ENCODE measurements at places on chromosomes 5 and 9.

DNA sequence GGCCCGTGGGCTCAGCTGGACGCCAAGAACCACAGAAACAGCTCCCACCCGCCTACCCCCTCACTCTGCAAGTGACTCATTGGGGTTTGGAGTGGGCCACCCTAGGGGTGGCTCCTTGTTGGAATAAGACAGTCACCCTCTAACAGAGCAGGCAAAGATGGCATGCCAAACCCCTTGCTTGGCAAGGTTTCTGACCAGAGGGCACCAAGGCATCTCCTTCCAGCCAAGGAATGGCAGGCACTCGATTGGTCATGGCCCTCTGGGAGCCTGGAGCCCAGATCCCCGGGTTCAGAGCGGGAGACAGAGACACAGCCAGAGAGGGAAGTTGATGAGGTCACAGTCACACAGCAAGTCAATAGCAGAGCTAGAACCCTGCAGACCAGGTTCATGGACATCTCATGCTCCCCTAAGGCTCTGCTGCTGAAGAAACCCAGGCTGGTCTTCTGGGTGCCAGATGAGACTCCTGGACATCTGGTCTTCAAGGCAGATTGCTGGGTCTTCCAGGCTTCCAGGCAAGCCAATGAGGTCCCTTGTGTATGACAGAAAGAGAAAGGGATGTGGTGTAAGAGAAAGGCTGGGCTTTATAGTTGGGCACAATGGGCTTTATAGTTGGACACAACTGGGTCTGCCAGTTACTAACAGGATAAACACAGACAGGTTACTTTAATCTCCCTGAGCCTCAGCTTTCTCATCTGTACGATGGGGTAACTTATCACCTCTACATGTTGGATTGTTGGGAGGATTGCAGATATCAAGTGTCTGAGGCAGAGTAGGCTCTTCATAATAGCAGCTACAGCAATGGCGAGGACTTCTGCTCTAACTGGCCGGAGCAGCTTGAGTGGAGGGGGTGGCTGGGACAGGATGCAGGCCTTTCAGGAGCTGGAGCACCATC is 23.3 kb upstream of the KIF12 start:
- no peak for DNase-seq

- no peak for DNase-seq
These were observed 3.9 kb downstream of the TYRP1 start for GRCh38 chr9:12696931-12697622.

GRCh38 chr9:135379540-135380267 is 99.9 kb upstream of the PPP1R26 start:
- DNase-seq, result peak; percentile 34

GRCh38 chr5:30846171-30846570 is 347.3 kb upstream of the CDH6 start:
- DNase-seq, result no peak

- no peak for DNase-seq
These were observed 159.6 kb upstream of the GPR151 start for GRCh38 chr5:146675636-146676035.

- DNase-seq, result no peak
These were observed 165.0 kb downstream of the DROSHA start for GRCh38 chr5:31366941-31367340.

- no peak for DNase-seq
These were observed 167.9 kb downstream of the HTR1A start for GRCh38 chr5:63794296-63794695.

DNA sequence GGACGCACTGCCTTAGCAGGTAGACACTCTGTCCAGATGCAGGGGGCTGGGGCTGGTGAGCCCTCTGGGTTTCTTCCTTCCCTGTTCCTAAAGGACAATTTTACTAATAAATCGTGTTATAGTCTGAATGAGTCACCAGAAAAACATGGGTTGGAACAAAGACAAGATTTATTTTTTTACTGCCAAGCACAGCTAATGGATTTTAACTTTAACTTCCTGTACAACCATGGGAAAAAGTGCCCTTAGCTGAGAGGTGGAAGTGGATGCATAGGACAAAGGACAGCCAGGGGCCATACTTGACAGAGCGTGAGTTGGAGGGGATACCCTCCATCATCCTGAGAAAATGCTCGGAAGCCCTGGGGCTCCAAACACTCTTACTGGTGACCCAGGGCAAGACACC is 300.7 kb downstream of the MSX2 start:
- DNase-seq, result no peak

GRCh38 chr5:169974121-169974770 is 6.0 kb downstream of the INSYN2B start:
- no peak for DNase-seq

DNA sequence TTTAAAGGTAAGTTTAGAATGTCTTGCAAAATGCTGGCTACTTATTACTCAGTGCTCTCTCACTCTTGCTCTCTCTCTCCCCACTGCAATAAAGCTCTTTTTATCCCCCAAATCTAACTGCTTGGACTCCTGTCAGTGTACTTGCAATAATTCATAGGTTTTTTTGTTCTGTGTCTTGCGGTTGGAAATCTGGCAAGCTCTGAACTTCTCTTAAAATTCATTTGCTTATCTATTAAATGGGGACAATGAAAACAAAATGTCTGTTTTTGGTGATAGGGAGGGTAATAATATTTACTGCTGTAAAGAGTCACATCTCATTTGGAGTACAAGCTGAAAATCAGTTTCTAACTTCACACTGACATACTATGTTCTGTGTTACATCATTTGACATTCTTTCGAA is 18.7 kb upstream of the OR13D1 start:
- no peak for DNase-seq

DNA sequence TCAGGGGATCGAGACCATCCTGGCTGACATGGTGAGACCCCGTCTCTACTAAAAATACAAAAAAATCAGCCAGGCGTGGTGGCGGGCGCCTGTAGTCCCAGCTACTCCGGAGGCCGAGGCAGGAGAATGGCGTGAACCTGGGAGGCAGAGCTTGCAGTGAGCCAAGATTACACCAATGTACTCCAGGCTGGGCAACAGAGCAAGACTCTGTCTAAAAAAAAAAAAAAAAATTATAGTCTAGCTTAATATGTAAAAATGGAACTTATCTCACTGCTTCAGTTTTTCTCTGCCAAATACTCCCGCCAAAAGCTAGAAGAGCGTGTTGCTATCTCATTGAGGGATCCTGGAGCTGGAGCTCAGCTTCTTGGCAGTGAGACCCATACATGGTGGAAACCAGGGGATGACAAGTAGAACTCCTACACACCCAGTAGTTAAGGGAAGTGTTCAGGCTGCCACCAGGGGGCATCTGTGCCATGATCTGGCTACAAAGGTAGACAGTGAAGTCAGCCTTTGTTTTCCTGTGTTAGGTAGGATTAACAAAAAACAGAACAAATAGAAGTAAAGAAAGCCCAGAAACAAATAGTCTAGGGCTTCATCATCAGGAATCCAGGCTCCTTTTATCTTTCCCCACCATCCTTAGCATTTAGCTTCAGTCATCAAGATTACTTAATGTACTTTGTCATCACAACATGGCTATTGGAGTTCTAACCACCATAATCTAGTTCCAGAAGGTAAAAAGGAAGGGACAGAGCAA is 33.6 kb upstream of the GLIPR2 start:
- peak; percentile 95 for DNase-seq

GRCh38 chr5:153358315-153358976 is 132.0 kb upstream of the GRIA1 start:
- no peak for DNase-seq

- no peak for DNase-seq
These were observed 143.7 kb downstream of the FSTL4 start for GRCh38 chr5:133468596-133468995.

DNA sequence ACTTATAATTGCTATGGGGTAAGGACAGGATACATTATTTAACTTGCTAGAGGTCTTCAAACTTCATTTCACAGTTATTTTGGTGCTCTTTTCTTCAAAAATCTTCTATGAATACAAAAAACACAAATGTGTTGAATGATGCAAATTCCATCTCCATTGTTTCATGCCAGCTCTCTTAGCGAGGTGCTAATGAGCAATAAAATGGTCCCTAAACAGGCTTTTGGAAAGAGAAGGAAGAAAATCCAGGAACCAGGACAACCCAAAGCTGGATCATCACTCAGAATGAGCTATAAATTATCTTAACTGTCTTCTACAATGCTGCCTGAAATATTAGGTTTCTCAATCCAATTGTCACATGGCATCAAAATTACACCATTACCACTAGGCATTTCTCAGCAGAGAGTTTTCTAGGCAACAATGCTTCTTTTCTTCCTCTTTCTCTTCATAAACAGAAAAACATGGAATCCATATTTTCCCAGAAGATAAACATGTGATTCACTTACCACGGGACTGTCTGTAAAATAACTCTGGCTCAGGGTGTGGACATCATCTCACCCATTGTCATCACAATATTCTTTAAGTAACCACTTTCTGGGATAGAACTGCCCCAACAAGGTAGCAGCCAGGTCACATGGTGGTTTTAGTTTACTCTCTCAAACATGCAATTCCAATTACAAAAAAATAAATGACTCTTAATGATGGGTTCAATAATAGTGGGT is 249.4 kb downstream of the NPR3 start:
- no peak for DNase-seq

DNA sequence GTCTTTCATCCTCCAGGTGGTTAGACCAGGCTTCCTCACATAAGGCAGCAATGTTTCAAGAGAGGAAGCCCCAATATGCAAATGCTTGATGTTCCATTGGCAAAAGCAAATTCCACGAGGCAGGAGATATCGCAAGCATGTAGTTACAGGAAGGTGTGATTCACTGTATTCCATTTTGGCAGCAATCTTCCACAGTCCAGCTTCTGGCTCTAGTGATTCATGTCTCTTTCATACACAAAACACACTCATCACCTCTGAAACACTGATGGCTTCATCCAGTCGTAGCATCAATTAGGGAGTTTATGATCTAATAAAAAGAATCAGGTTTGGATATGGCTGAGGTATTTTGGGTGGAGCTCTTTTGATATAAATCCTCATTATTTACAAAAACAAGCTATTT is 552.2 kb upstream of the RIOK2 start:
- no peak for DNase-seq

DNA sequence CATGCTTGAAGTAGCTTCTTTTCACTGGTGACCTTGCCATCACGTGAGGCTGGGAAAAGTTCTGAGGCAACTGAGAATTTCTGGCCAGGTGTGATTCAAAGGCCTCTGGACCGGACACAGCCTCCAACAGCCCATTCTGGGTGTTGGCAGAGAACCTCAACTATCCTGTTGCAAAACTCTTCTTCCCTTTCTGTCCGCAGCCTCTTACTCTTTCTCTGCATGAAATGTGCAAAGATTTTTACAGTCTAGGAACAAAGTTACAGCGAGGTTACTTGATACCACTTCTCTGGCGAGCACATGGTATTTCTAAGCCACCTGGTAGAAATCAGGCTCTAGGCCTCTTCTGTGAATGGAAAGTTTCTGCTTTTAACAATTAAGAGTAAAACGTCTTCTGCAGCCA is 79.2 kb downstream of the FREM1 start:
- DNase-seq, result no peak

DNA sequence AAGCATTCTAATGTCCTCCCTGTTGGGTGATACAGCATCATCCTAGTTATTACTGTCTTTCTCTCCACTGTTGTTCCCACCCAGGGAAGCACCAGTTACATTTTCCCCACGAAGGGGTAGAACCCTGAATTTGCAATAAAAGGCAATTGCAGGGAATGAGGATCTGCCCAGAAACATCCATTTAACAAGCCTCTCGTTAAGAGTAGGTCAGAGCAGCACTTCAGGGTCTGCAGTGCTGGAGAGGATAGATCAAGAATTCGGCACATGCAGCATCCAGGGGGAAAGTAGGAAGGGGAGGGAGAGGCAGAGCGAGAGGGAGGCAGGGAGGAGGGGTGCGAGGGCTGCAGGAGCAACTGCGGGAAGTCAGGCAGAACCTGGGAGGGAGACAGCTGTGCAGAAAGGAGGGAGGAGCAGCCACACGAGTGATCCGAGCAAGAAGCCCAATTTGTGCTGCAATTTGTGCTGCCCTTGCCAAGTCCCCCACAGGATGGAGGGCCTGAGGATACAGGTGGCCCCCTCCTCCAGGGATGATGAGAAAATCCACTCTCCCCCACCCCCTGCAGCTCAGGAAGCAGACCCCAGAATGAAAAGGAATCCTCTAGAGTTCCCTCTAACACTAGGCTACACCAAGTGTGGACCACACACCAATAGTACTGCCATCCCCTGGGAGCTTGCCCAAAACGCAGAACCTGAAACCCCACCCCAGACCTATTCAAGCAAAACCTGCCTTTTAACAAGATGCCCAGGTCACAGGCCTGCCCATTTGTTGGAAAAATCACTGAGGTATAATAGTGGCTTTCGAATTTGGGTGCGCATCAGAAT is 62.2 kb downstream of the EPB41L4B start:
- DNase-seq, result no peak

GRCh38 chr9:134476272-134476941 is 150.2 kb downstream of the RXRA start:
- DNase-seq, result no peak

DNA sequence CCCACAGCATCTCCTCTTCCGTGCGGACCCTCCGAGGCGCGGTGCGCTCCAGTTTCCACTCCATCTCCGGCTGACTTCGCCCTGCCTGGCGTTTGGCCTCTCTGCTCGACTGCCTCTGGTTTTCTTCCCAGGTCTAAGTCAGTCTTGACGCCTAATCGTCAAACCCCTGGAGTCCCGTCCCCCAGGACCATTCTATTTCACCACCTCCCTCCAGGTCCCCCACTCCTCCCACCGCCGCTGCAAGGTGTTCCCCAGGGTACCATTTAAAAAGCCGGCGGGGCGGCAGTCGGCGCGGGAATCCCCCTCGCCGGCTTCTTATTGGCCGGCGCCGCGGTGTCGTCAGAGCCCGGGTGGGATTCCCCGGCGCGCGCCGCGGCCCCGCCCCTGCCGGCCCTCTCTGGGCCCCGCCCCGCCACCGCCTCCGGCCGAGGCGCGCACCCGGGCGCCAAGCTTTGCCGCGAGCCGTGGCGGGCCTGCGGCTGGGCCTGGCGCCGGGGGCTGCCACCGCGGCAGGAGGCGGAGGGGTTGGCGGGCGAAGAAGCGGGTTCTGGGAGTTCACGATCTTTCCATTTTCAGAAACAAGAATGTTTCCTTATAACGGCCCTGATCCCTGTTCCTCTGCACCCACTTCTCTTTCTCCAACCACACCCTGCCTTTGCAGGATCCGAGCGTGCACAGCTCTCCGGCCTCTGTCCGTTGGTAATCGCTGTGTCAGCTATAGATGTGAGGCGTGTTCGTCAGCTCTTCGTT is at the start of gene CDC20B:
Gene CDC20B (minus strand): TSS at position 241 of the 750 bp plus-strand sequence. CDS start 177 bp downstream, at position 64.
- DNase-seq, result peak; percentile 76

DNA sequence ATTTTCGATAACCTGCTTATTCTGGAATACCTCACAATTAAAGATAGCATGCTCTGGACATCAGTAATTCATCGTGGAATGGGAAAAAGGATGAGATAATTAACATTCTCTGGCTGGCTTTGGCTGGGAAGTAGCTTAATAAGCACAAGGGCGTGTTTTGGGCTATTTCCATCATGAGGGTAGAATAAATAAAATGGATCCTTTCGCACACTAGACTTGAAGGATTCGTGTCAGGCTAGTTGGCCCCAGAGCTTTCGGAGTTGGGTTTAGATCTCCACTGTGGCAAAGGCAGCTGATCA is 151.2 kb upstream of the ADRA1B start:
- no peak for DNase-seq

- DNase-seq, result no peak
These were observed 46.3 kb upstream of the NR3C1 start for GRCh38 chr5:143449772-143450171.

- DNase-seq, result peak; percentile 70
These were observed 33.8 kb upstream of the DTWD2 start for GRCh38 chr5:119022017-119022745.

- no peak for DNase-seq
These were observed 158.5 kb downstream of the SLIT3 start for GRCh38 chr5:169142264-169142970.

- peak; percentile 95 for DNase-seq
These were observed 43.4 kb upstream of the EXOC3 start for GRCh38 chr5:399296-400281.

GRCh38 chr5:37837414-37838032 is 2.3 kb downstream of the GDNF start:
- peak; percentile 77 for DNase-seq

Measured in hematopoietic multipotent progenitor cell treated with erythropoietin and hydrocortisone succinate and interleukin-3 and kit ligand, for 6 days (in vitro differentiated cells).